ENCODE measurements at places on chromosomes 12 and 14. TPM values are rescaled to one million over a fixed set of nuclear protein-coding genes. Genes with fewer than 3 reads are reported as not detected.

DNA sequence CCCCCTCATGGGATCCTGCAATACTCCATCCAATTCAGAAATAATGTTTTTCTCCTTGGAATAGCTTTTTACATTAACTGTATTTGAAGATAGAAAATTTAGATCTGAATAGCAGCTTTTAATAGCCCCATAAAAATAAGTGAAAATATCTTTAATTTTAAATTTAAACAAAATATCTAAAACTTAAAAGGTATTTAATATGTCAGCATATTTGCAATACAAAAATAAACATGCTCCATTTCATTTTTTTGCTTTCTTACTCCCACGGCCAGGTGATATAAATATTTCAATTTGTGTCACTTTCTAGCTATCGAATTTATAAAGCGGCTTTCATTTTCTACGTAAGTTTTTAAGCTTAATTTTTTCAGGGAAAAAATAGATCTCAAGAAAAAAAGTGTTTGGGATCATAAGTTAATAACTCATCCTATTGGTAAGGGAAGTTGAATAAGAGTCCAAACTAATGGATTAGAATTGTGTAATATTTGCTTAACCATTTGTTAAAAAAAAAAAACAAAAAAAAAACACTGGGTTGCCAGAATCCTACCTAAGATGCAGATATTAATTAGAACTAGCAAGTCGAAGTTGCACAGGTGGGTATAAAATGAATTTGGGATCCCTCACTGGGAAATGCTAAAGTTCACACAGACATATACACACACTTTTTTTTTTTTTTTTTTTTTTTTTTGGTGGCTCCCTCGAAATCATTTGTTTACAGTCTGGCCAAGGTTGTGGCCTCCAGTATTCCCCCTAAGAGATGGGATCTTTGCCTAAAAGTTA lies 47.6 kb downstream of the PPP2R5C start:
- DNase-seq: no peak

Gene INHBC
- 0.28 TPM for total RNA-seq

DNA sequence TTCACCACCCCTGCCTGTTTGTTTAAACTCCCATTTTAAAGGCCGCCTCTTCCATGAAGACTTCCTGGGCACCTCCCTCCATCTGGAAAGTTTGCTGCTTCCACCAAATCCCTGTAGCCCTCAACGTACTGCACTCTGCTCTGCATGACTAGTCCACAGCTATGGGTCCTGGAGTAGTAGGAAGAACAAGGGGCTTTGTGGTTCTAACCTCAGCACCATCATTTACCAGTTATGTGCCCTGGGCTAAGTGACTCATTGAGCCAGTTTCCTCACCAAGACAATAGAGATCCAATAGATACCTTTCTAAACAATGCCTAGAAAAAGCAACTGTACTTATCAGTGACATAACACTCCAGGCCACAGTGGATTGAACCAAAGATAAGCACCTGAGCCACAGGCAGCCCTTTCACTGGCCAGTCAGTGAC lies 8.5 kb upstream of the LTBP2 start:
- DNase-seq: peak; percentile 76

GRCh38 chr14:34676516-34677211 lies 37.7 kb downstream of the CFL2 start:
- no peak for DNase-seq

DNA sequence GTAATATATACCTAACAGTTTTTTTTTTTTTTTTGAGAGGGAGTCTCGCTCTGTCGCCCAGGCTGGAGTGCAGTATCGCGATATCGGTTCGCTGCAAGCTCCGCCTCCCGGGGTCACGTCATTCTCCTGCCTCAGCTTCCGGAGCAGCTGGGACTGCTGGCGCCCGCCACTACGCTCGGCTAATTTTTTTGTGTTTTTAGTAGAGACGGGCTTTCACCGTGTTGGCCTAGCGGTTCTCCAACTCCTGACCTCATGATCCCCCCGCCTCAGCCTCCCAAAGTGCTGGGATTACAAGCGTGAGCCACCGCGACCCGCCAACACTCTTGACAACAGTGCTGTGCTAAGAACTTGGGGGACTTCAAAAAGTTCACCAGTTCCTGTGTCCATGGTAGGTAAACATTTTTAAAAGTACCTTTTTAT lies 63.5 kb downstream of the FOXG1 start:
- DNase-seq: no peak

Gene PAX9
- not detected for total RNA-seq

Gene CARMIL3
- total RNA-seq: 0.40 TPM

GRCh38 chr12:77571768-77572167 lies 258.9 kb upstream of the NAV3 start:
- DNase-seq: no peak

Gene CRACR2A
- 14.3 TPM for total RNA-seq

GRCh38 chr14:82710267-82710841 lies 1176.7 kb upstream of the SEL1L start:
- peak; percentile 78 for DNase-seq

Gene DHRS2
- total RNA-seq: 0.84 TPM
